Glomerular endothelial cell (primary cell): ENCODE measurements at places on chromosomes 12 and 14.

DNA sequence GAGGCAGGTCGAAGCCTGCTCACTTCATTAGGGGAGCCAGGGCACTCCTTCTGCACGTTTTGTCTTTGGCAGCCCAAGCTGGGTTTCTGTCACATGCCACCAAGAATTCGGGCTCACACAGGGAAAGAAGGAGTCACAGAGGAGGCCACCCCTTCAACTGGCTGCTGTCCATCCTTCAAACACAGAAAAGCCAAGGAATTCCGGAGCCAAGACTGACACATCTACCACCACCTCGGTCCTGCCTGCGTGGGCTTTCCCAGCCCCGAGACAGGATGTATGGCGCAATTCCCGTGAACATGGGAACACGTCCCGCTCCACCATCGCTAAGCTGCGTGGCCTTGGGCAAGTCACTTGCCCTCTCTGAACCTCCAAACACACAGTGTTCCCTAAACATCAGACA lies 70.4 kb downstream of the NCOR2 start:
- DNase-seq: no peak

GRCh38 chr12:25796523-25797000 lies 161.9 kb upstream of the RASSF8 start:
- no peak for DNase-seq

DNA sequence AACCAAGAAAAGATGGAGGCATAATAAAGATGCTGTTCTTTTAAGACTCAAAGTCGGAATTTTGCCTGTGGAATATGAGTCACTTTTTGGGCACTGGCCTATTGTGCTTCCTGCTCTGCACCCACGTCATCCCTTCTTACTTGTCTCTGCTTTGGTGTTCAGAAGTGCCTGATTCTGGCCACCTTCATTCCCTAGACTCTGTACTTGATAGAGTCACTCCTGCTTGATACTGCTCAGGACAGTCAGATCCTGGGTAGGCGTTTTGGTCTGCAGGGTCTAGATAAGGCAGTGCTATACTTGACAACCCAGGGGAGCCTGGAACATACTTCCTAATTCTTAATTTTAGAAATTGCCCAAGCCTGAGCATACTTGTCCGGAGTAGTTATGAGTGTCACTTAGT lies 1.9 kb downstream of the LRRK2 start:
- no peak for DNase-seq

DNA sequence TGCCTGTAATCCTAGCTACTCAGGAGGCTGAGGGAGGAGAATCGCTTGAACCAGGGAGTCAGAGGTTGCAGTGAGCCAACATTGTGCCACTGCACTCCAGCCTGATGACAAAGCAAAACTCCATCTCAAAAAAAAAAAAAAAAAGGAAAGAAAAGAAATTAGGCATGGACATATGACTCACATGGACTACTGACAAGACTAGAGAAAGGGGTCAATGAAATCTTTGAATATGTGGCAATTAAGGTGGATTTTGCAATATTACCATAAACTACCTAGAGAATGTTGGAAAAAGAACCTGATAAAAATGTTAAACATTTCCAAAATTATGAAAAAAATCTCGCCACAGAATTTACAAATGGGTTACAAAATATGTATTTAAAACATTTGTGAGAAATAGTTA lies 873.6 kb downstream of the C12orf50 start:
- no peak for DNase-seq

GRCh38 chr12:66823857-66824570 lies 145.1 kb upstream of the GRIP1 start:
- DNase-seq: no peak

DNA sequence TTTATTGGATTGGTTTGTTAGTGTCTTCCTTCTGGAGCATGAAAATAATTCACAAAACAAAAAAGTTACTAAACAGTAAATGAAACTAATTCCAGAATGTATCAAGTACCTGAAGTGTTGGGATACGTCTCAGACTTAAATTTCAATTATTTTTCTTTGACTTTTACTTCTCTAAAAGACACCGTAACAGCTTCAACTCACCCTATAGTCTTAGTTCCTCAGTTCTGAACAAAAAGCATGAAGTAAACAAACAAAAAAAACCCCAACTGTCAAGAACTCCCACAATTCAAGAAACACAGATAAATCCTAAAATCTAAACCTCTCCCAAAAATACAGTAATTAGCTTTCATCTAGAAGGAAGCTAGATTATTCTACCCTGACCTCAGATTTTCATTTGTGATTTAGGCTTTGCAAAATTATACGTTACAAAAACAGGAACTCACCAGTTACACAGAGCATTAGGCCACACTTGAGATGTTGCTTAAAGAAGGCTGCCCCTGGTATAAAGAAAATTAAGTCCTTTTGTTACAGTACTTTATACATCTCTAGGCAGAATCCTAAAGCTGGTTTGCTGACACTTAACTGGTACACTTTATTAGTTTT lies 10.2 kb downstream of the HEATR5A start:
- DNase-seq: no peak

- DNase-seq: no peak
These were observed 66.2 kb downstream of the PTGER2 start for GRCh38 chr14:52380294-52380693.

GRCh38 chr12:59874781-59875180 lies 279.0 kb downstream of the SLC16A7 start:
- DNase-seq: no peak

DNA sequence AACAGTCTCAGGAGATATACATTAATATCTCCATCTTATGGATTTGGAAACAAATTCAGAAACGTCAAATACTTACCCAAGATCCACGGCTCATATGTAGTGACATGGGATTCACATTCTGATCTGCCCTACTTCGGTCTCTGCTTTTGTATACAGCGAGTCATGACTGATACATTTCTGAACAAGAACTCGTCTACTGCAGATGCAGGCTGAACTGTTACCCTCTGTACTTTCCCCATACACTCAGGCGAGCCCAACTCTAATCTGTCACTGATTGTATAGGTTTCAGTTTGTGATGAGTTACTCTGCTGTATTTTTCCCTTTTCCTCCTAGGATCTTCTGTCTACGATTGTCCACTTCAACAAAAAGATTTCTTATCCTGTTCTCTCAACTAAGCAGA lies 441.6 kb downstream of the CCDC91 start:
- DNase-seq: no peak

- DNase-seq: no peak
These were observed 39.5 kb downstream of the GALNT16 start for GRCh38 chr14:69299286-69300035.

DNA sequence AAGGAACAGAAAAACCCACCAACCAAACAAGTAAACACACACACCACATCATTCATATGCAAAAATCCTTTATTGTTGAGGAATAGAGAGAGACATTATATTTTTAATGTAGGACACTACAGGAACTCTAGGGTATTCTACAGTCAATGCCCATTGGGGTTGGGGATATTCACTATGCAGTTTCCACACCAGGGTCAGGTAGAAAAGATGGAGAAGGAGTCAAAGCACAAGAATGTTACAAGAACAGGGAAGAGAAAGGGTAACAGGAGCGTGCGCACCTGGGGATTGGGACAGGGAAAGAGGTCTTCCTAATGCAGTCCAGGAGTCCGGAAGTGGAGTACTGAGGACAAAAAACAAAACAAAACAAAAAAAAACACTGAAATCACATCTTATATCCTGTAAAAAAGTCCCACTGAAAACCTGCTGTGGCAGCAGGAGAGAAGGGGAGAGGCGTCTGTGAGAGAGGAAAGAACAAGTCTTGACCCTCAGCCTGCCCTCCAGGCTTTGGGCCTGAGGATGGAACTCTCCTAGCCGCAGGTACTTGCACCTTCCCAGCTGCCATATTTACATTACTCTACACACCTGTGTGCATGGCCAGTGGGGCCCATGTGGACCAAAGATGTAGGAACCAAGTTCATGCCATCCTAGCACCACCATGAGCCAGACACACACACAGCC lies 3.7 kb upstream of the ZBTB39 start:
- DNase-seq: no peak

DNA sequence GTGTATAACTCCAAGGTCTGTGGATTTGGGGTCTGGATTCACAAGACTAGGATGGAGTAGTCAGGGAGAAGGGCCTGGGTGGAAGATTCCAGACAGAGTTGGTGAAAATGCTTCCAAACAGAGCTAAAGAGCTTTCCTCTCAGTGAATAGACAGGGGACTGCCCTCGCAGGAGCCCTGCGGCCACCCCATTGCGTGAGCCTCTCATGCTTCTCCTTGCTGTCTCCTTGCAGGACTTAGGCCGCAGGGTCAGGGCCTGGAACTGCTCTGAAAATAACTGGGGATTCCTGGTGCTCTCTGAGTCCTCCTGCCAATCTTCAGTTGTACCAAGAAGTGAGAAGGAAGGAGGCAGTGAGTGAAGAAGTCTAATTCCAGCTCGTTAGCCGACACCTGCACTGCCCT lies 49.0 kb upstream of the KCNA1 start:
- DNase-seq: no peak

GRCh38 chr12:14991069-14991468 lies 18.2 kb downstream of the PDE6H start:
- DNase-seq: no peak

GRCh38 chr14:103071544-103072251 lies 12.3 kb upstream of the LBHD2 start:
- DNase-seq: no peak

- DNase-seq: no peak
These were observed 14.8 kb downstream of the KMT5A start for GRCh38 chr12:123398550-123399254.

- DNase-seq: no peak
These were observed 93.1 kb downstream of the PPM1H start for GRCh38 chr12:62841846-62842245.

- no peak for DNase-seq
These were observed 751.3 kb downstream of the SLC6A15 start for GRCh38 chr12:84161296-84161695.

GRCh38 chr14:20419419-20419818 lies 6.1 kb upstream of the TEP1 start:
- no peak for DNase-seq

- DNase-seq: no peak
These were observed 24.3 kb downstream of the PPM1H start for GRCh38 chr12:62910549-62911169.

DNA sequence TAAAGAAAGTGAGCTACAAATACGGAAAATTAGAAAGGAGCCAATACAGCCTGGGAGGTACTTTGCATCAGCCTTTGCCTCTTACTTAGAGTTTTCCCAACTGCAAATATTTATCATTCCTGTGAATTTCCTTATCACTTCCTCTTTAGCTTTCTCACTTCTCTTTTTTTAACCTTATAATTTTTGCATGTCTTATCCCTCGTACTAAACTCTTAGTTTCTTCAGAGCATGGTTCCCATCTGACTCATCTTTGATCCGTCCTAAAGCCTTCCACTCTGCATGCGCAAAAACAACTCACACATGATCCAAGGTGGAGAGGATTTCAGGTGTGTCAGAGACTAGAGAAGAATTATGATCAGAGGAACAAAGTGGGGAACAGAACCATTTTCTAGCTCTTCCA lies 9.6 kb upstream of the SNAPC1 start:
- DNase-seq: no peak
